ENCODE measurements at places on chromosomes 3 and 15.

DNA sequence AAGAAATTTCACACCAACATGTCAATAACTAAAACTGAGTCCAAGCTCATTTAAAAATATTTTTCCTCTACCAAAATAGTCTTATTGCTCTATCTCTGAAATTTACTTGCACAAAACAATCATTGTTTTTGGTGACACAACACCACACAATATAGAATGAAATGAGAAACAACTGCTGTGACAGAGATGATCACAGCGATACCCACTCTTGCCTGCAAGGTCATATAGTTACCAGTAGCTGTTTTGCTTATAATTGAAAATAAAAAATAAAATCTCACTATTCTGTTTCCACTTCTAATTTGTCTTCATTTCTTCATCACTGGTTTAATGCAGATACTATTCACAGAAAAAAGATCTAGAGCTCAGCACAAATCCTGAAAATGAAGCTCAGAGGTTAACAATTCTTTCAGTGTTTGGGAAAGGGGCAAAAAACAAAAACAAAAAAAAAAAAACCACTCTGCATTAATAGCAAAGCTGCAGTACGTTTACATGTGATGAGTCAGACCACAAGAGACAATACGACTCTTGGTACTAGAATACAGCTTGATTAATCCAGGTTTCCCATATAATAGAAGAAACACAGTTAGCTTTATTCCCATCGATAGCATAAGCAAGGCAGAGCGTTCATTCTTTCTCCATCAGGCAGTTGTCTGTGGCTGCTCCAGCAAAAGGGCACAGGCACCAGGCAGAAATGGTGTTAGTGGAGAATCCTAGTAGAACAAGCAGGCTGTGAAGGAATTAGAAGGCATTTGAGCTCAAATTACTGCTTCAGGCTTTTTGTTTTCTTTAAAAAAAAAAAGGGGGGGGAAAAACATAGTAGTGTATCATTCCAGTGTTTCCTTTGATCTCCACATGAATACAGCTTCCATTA lies 773 bp downstream of the ANKRD28 start:
- DNase-seq: peak; percentile 49

DNA sequence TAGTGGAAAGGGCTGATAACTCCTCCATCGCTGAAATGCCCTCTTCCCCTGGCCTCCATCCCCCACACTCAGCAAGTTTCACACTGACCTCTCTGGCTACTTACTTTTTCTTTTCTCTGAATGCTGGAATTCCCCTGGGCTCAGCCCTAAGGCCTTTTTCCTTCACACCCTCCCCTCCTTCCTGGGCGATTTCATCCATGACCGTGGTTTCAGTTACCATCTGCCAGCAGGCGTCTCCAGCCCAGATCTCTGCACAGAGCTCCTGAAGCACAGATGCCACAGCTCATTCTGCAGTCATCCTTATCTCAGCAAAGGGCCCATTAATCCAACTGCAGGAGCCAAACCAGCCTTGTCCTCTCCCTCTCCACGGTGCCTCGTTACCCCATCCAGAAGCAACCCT lies 114.0 kb downstream of the RFTN1 start:
- DNase-seq: peak; percentile 43

DNA sequence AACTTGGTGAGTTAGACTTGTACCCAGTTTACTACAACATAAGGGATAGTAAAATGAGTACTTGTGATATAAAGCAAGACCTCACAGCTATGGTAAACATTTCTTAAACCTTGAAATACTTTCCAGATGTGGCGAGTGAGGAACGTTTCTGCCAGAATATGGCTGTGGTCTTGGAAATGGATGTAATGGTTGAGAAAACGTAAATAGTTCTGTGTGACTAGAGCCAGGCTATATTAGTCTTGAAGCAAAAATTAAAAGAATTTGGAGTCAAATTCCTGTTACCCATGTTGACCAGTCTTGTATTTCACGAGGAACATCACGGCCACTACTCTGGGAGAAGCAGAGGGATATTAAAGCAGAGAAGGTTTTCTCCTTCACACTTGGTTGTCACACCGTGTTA lies 15.3 kb downstream of the OR4F15 start:
- DNase-seq: no peak

- no peak for DNase-seq
Observed at GRCh38 chr3:181614878-181615277, 96.8 kb upstream of the SOX2 start.

- DNase-seq: peak; percentile 61
Observed at GRCh38 chr3:120741837-120742197, 499 bp downstream of the RABL3 start.

GRCh38 chr3:167967257-167968036 lies 128.3 kb downstream of the GOLIM4 start:
- DNase-seq: no peak

GRCh38 chr15:69524814-69525213 lies 72.2 kb downstream of the RPLP1 start:
- no peak for DNase-seq

DNA sequence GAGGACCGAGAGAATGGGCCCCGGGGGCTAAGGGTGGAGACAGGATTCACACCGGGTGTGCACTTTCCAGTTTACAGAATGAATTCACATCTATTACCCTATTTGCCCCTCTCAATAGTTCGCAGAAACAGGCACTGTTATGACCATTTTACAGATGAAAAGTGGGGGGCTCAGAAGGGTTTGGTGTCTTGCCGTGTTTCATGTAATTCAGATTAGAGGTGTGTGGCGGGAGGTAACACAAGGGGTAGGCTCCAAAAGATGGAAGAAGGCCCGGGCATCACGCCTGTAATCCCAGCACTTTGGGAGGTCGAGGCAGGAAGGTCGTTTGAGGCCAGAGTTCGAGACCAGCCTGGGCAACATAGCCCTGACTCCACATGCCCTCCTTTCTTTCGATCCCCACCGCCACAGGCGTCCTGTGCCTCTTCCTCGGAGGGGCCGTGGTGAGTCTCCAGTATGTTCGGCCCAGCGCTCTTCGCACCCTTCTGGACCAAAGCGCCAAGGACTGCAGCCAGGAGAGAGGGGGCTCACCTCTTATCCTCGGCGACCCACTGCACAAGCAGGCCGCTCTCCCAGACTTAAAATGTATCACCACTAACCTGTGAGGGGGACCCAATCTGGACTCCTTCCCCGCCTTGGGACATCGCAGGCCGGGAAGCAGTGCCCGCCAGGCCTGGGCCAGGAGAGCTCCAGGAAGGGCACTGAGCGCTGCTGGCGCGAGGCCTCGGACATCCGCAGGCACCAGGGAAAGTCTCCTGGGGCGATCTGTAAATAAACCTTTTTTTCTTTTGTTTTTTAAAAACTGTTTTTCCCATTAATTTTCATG lies 3.4 kb downstream of the DUOXA2 start:
- no peak for DNase-seq

Measured in NCI-H1694 treated with DMSO at 0.1 percent for 48 hours (cell line).